ENCODE measurements at places on chromosomes 6 and 20.
A peak's percentile ranks its signal among the peaks of the same experiment; 100 is the strongest.

DNA sequence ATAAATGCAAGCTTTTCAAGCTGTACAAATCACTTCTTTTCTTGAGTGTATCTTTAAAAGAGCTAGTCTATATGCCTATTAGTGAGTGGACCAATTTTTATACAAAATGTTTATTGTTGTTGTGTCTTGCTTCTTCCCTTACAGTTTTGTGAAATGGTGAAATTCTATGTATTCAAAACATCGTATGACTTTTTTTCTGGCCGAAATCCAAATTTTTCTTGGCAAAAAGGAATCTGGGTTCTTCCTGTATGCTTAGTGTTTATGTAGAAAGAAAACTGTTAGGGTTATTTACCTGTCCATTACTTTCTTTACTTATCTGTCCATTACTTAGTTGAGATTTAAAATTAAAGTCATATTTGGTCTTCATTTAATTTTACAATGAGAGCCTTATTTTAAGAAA, 153.9 kb downstream of the MMS22L start:
- no peak for DNase-seq

- peak; percentile 16 for DNase-seq
These were observed 11.1 kb downstream of the CDH4 start for GRCh38 chr20:61263084-61263695.

DNA sequence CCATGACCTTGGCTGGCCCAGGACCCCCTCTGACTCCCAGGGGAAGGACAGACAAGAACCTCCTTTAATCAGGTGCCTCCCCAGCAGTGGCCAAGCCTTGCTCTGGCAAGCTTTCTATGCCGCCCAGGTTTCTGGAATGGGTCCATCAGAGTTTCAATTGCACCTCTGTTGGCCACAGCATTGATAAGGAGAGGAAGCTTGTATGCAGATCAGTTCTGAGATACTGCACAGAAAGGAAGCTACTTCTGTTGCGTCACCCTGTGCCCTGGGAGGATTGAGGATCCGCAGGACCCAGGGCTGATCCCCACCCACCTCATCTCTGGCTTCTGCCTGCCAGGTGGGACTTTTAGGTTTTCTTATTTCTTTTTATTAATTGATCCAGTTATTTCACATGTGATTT, 167.2 kb downstream of the TFAP2C start:
- DNase-seq = no peak

DNA sequence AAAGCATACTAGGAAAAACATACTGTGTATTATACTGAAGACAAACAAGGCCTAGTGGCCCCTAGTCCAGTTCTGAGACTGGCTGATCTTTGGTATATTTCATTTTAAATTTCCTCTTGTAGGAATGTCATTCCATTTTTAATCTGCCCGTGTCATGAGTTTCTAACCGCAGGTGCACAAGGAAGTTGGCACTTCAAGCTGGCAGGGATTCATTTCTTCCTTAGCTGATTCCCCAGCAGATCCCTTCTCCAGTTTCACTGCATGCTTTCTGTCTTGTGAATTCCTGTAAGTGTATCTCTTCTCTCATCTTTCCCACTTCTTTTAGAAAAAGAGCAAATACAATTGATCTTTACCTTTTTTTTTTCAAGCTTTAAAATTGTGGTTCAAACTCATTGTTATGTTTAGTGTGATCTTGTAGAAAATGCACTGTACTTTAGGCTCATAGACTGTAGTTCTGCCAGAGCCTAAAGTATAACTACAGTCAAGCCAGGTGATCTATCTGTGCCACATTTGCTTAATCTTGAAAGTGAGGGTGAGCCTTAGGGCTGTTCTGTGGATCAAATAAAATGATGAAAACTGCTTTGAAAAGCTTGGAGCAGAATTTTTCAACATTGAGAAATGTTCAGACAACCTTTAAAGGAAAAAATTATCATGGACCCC, 37.0 kb downstream of the RNF217 start:
- no peak for DNase-seq
